ENCODE measurements at places on chromosomes 5 and 9. TPM values are rescaled to one million over a fixed set of nuclear protein-coding genes. Genes with fewer than 3 reads are reported as not detected.

GRCh38 chr5:95162231-95162992, 122.5 kb downstream of the MCTP1 start:
- DNase-seq: no peak

The RLN1 gene
- 0.41 TPM for total RNA-seq

GRCh38 chr5:93599399-93600120, 16.5 kb downstream of the NR2F1 start:
- no peak for DNase-seq

The OR13C5 gene
- not detected for total RNA-seq

The ZNF608 gene
- total RNA-seq: 19.7 TPM

- peak; percentile 33 for DNase-seq
Observed at GRCh38 chr5:140113180-140113698, 670 bp upstream of the PURA start.

DNA sequence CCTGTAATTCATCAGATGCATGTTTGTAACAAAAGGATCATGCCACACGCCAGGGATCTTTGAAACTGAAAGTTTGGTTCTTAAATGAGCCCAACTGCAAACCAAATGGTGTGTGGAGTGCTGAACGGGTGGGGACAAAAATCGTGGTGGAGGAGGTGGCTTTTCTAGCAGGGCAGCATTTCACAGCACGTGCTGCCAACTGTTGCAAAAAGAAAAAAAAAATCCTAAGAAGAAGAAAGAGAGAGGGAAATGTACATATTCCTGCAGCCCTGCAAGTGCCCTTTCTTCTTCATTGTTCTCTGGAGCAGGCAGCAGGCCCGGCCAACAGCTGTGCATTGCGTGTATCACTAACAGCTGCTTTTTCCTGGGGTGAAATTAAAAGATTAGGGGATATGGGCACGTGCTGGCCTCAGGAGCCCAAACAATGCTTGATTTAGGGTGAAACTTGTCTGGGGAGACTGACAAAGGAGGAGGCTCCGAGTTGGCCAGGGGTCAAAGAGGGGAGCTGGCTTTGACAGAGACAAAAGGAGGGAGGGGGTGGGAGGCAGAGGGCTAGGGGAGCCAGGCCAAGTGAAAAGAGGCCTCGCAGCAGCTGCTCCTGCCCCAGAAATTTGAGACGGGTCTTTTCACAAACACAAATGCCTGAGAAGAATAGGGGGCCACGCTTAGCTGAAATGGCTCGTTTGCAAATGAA, 73.0 kb downstream of the GADD45G start:
- DNase-seq: no peak

DNA sequence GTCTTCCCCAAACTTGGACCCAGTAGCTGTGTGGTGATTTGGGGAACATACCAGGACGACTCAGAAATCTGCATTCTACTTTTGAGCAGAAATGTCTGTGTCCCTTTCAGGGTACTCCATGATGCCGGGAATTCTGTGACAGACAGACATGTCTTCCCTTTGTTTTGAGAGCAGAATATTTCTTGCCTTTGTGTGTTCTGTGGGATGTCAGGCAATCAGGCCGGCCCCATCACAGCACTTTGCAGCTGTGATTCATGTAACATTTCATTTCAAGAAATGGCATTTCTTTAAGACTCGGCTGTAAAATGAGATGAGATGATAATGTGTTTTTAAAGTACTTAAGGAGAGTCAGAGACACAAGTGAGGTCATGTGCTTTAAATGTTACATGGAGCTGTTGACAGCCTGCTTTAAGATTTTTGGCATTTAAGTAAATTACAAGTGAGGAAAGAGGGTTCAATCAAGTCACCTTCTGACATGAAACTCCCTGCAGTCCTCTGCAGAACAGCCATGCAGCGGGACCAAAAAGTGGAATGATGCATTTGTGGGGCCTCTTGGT, 98.7 kb downstream of the SLC28A3 start:
- DNase-seq: no peak

The ITGA2 gene
- total RNA-seq: 17.6 TPM

DNA sequence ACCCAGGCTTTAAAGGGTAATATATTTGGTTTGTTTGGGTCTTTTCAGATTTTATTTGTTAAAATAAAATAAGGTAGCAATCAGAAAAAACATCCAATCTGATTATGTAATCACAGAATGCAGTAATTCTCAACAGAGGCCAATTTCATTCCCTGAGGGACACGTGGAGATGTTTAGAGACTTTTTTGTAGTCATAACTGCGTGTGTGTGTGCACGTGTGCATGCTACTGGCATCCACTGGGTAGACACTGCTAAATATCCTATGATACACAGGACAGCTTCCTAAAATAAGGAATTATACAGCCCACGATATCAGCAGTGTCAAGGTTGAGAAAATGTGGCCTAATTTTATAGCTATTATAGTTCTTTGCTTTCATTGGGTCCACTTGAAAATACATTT, 180.8 kb upstream of the KLF9 start:
- DNase-seq: no peak

DNA sequence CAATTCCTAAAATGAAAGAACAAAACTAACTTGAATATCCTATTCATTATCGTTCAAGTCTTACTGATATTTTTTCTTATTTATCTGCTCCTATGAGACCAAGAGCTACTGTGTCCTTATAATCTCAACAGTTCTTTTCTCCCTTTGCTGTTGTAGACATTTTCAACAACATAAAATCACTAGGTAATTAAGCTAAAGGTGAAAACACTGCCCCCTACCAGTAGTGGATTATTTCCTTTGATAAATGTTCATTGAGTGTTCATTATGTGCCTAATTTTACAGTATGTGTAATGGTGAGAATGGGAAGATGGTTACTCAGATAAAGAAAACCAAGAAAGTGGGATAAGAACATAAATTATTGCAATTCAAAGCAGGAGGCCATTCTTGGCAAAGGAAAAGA, 41.4 kb upstream of the PAPPA start:
- no peak for DNase-seq

The CYSRT1 gene
- not detected for total RNA-seq

DNA sequence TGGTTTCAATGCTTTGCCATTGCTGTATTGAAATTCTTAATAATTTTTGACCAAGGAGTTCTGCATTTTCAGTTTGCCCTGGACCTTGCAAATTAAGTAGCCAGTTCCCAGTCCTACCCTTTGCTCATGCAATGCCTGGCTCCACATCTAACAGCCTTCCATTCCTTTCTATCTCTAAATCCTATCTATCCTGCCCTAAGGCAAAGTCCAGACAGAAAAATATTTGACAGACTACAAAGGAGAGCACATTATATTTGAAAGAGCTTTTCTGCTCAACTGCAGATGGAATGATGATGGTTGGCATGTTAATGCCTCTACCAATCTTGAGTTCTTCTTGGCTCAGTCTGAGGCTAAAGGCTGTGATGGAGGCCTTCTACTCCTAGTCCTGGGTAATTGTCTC, 15.5 kb downstream of the SLC22A4 start:
- no peak for DNase-seq

DNA sequence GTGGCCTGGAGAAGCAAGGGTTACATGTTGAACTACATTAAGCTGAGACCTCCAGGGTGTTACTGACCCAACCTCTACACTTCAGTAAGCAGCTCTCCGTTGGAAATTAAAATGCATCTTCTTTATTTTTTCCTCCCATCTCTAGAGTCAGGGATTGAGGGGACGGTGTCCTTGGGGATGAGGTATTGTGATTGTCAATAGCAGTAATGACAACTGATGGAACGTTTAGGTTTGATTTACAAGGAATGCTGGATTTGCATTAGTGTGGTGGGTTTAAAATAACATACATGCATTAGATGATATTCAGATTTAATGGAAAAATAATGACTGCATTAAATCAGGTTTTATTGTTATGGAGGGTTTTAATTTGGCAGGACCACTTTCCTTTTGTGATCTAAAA, 82.9 kb upstream of the NTRK2 start:
- DNase-seq: no peak

The PITX1 gene
- 5.0 TPM for total RNA-seq

The PFN3 gene
- not detected for total RNA-seq

DNA sequence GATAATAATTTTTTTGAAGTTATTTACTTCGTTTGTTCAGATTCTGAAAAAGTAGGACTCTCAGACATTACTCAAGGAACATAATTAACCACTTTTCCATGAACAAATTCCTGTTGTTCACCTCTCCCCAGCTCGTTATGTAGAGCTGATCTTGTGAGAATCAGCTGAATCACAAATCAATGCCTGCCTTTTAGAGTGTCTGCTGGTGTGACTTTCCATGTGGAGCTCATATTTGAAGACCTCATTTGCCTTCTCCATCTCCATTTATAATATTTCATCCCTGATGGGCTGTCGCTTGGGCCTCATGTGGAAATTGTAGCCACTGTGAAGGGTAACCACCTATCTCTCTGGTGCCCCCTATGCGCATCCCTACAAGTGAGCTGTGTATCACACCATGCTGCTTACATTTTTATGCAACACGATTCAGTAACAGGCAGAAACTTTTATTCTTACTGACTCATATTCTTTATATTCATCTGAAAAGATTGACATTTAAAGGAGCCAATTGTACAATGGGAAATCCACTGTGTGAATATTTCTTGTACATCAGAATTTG, 111.3 kb downstream of the STK32A start:
- DNase-seq: no peak

DNA sequence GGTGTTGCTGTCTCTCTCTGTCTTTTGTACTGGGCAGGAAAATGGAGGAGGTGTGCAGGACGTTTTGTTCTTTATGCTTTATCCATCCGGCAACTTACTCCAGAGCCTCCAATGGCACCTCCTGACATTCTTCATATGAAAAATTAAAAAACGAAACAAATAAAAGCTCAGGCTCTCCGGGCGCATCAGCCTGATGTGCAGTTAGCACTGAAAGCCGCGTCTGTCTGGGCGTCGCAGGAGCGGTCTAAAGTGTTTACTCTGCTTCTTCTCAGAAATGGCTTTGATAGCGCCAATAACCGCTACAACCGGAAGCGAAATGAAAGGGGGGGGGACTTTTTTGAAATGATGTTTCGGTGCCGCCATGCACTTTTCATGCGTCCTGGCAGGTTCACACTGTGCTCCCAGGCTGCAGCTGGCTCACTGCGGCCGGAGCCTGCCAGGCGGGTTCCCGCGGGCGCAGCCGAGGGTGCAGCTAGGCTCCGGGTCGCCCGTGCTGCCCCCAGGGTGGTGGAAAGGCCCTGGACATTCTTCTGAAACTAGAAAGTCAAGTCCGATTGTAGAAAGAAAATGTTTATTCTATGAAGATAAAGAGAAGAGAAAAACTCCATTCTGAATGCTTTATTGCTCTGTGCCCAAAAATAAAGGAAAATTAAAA, 407.7 kb upstream of the IRX1 start:
- DNase-seq: no peak

DNA sequence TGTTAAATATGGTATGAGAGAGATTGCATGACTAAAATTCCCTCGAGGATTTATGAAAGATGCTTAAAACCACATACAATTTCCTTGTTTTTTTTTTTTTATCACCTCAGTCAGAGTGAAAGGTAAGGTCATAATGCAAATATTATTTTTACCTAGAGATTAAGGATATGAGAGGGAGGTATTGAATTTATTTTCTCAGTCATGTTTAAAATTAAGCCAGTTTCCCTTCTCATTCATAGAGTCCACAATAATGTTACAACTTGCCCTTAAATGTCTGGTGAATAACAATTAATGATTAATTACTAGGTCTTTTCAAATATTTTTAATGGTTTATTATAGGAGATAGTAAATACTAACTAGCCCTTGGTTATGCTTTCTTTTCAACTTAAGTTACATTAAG, 144.9 kb upstream of the HAPLN1 start:
- DNase-seq: no peak

- DNase-seq: no peak
Observed at GRCh38 chr5:73673161-73673591, 47.2 kb downstream of the ARHGEF28 start.

The FCN1 gene
- total RNA-seq: 3.3 TPM

GRCh38 chr5:155689406-155689805, 637.6 kb upstream of the SGCD start:
- DNase-seq: no peak

- no peak for DNase-seq
Observed at GRCh38 chr9:91818647-91819403, 131.2 kb downstream of the ROR2 start.

The ROR2 gene
- total RNA-seq: 3.9 TPM

DNA sequence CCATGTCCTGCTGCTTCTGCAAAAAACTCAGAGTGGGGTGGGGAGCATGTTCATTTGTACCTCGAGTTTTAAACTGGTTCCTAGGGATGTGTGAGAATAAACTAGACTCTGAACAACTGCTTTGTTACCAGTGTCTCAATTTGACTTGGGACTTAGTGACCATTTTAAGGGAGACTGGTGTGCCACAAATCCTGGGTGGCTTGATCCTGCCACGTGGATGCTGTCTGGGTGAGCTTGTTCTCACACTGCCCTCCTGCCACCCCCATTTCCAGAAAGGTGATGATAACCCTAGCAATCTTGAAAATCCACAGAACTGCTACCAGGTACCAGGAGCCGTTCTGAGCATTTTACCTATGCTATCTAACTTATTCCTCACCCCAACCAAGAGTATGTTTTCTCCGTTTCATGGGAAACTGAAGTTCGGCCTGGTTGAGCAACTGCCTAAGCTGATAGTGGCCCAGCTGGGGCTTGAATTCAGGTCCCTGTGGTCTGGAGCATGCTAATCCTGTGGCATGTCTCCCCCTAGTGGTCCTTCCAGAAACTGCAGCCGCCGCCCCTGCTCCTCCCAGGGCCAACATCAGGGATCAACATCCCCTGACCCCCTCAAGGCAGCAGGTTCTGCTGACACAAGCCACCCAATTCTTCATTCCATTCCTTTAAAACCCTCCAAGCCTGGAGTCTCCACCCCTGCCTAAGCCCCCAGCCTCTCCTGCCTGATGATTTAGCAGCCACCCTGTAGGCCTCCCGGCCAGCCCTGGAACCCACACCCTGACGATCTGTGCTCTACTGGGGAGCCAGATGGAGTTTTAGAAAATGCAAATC, 2.8 kb downstream of the IL3 start:
- DNase-seq: peak; percentile 88

DNA sequence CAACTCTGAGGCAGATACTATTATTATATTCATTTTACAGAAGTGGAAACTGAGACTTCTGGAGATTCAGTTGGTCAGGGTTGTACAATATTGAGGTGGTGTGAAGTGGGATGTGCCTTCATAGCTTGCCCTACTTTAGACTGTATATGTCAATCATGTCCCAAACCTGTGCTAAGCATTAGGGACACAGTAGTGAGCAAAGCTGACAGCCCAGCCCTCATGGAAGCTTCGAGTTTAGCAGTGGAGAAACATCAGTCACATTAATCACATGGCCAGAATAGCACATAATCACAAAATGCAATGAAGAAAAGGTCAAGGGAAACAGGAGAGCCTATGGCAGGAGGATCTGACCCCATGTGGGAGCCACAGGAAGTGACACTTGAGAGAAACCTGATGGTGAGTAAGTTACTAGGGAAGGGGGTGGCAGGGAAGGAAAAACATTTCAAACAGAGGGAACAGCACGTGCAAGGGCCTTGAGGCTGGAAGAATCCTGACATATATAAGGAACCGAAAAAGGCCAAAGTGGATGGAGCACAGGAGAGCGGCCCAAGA, 20.5 kb upstream of the RALGPS1 start:
- no peak for DNase-seq

The BSPRY gene
- 26.7 TPM for total RNA-seq

DNA sequence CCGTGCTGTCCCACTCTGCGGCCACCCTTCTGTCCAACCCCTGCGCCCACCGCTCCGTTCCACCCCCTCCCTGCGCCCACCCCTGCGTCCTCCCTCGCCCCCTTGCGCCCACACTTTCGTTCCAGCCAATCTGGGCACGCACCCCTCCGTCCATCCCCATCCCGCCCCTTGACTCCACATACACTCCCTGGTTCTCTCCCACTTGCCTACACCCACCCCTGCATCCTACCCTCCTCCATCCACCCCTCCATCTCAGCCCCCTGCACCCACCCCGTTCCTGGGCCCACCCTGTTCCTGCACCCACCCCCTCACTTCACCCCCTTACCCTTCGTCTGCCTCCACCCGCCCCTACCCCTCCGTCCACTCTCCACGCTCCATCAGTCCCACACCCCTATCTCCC, 7.0 kb downstream of the ADAMTS13 start:
- DNase-seq: no peak

Data from mucosa of descending colon (tissue), 3 donors.